Activated T-cell treated with anti-CD3 and anti-CD28 coated beads, Interleukin-2, amount 50 U/mL, for 72 hours (primary cell): ENCODE measurements at places on chromosomes 2 and 18.

DNA sequence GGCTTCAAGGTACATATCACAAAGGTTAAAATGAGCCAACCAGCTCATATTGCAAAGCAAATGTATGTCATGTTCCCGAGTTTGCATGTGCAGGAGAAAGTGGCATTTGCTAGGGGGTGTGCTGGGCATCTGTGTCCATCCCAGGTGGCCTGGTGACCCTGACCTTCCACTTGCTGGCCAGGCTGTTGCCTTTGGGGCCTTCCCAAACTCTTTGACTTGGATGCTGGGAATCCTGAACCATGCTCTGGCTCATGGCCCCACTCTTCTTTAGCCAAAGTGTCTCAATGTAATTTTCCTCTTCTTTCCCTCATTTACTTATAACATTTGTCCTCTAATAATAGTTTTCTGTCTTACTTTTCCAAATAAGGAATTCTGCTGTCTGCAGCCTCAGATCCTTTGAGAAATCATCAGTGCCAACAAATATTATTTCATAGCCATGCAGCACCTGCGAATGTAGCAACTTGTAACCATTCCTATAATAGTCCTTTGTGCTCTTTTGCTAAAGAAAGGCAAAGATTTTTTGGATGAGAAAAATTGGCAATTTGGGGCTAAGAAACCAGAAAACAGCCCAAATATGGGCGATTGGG is 64.2 kb downstream of the MTCL1 start:
- no peak for DNase-seq

GRCh38 chr2:104487366-104487765 is 366.5 kb upstream of the POU3F3 start:
- no peak for DNase-seq

- no peak for DNase-seq
These were observed 34.3 kb upstream of the SNORC start for GRCh38 chr2:232835687-232836208.

DNA sequence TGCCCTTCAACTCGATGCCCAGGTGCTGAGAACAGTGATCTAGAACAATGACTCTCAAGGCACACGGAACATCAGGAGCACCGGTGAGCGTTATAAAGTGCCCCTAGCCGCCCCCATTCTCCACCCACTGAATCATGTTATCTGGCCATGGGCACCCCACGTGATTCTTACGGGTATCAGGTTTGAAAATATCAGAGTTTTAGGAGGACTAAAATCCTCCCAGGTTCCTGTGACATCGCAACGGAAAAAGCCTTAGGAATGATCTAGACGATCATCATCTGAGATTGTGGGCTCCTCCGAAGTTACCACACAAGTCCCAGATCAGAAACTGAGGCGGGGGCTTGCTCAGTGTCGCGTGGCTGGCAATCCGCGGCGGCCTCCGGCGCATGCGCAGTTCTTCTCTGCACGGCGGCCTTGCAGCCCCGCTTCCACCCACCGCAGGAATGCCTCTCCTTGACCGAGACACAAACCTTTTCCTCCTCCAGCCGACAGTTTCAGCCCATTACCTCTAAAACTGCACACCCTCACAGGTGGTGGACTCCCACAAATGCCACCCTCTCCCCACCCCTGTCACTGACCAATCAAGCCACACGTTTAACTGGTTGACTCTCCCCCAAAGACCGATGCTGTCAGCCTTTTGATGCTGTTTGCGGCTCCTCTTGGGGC is 5.8 kb upstream of the MRPL33 start:
- peak; percentile 61 for DNase-seq

DNA sequence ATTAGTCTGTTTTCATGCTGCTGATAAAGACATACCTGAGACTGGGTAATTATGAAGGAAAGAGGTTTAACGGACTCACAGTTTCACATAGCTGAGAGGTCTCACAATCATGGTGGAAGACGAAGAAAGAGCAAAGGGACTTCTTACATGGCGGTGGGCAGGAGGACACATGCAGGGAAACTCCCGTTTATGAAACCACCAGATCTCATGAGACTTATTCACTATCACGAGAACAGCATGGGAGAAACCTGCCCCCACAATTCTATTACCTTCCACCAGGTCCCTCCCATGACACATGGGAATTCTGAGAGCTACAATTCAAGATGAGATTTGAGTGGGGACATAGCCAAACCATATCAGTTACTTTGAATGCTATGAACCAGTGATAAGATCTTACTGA is 44.1 kb downstream of the SCTR start:
- DNase-seq, result no peak

DNA sequence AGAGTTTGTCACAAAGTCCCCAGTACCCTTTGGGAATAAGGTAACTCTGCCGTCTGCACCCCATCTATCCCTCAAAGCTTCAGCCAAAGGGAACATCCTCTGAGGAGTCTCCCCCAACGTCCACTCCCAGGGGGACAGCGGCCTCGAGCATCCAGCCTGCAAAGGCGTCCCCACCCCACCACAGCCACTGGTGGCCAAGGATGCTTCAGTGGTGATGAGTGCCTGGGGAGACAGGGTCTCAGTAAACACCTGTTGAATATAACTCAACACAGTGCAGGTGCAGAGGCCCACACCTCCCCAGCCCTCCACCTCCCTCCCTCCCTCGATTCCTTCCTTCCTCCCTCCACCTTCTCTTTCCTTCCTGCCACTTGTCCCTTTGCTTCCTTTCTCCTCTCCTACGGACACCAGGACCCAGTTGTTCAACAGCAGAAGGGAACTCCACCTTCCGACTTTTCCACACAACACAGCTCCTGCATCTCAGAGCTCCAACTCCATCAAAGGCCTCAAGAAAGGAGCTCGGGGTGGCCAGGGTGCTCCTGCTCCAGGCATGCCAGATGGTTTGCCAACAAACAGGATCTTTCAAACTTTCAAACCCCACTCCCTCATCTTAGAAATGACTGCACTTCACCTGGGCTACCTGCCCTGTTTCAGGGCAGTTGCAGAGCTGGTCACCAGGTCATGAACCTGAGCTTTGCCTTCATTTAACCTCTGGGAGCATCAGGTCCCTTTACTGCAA is 87.8 kb upstream of the SNTG2 start:
- DNase-seq, result no peak

DNA sequence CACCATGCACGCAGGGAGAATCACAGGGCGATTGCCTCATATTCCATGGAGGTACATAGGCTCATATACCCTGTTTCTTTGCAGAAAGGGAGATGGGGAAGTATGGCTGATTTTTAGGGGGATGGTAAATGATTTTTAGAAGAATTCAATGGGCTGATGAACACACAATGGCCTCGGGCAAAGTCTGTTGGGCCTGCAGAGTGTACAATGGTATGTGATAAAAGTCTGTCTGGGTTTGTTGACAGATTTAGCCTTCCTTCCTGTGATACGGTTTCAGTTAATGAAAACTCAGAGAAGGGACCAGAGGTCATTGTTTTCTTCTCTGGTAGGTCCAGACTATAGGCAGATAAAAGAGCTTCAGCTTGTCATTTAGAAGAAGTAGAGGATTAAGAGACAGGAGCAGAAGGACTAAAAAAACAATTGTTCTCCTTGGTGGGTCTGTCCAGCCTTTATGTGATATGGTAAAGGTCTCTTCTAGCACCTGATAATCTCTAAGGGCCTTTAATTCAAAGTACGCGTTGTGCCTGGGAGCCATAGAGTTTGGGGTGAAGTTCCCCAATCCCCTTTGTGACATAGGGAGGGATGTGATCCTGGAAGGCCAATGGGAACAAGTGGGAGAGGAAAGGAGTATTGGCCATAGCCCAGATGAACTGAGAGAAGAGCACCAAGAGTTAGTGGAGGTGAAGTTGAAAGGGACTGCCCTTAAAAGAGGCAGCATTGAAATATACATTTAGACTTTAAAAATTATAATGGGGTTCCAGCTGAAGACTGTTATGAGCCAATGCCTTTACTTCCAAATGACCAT is 107.5 kb upstream of the SERPINE2 start:
- DNase-seq, result no peak

DNA sequence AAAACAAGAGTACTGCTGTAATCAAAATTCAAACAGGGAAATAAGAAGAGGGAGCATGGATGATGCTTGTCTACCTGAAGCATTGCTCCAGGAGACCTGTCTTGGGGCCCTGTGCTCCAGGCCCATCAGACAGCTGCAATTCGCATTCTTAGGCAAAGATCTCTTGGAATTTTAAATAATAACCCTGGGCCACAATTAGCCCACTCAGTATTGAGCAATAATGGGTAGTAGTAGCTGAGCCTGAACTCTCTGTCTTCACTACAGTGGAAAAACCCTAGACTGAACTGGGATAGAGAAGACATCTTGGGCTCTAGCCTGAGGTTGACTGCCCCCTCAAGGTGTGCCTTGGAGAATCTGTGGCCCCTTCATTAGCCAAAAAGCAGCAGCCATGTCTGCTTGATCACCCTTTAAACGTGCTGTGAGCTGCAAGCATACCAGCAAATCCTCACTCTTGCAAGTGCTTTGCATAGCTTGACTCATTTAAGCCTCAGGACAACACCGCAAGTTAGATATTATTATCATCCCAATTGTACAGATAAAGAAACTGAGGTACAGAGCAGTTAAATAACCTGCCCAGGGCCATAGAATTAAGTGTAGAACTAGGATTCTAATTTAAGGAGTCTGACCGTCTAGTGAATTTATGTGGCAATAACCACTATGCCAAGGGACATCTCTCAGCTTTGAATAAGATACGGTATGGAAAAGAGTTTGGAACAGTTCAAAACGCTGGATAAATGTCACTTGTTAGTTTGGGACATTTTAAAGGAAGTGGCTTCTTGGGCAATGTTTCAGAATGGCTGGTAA is 69.0 kb downstream of the DDX1 start:
- DNase-seq, result no peak

DNA sequence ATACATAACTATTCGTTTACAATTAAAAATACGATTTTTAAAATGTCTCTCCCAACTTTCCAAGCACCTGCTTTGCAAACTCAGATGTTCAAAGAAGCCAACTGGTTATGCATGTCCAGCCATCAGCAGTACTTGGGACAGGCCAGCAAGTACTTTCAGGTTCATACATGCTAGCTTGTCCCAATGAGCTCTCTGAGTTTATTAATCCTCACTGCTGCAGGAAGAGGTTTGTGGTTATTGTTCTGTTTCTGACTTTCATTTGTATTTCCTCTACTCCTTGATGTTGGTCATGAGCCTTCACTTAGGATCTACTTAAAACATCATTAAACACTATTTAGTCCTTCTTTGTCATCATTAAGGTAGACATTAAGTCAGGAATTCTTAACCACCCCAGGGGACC is 374.1 kb downstream of the LRATD1 start:
- DNase-seq, result no peak

GRCh38 chr2:20164061-20164733 is 60.7 kb downstream of the SDC1 start:
- no peak for DNase-seq

DNA sequence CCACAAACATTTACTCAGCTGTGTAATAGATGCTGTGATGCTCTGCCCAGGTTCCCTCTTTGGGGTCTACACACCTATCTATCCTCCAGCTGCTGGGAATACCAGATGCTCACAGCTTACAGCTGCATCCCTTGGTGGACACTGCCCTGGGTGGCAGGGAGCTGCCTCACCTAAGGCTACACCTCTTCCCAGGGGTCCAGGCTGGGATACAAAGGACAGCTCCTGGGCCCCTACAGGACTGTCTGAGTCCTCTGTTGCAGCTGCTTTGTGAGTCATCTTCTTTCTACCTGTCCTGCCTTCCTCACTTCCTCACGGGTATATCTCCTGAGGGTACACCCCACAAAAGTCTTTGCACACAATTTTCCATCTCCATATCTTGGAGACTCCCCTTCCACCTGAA is 27.6 kb downstream of the THNSL2 start:
- DNase-seq, result no peak

DNA sequence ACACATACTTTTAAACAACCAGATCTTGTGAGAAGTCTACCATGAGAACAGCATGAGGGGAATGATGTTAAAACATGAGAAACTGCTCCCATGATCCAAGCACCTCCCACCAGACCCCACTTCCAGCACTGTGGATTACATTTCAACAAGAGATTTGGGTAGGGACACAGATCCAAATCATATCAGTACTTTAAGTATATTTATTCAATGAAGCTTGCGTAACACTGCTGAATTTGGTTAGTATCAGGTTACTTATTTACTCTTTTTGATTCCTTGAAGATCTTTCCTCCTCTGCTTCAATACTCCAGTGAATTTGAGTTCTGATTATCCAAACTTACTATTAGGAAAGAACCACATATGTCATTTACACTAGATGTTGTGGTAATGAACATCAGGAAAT is 418.6 kb downstream of the PIK3C3 start:
- DNase-seq, result no peak

DNA sequence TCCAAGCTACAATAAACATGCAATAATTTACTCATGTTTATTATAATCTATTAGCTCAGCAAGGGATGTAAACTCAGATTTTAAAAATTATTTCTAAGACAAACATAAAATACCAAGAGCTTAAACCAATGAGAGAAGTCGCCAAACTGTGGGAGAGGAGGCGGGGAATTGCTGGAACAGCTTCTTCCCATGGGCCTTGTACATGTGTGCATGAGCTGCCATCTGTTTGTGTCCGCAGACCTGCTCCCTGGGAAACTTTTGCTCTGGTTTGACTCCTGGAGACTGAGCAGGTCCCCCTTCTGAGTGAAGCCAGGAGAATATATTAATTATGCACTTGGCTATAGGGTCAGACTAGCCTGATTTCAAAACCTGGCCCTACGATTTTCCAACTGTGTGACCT is 655.9 kb upstream of the SOX11 start:
- DNase-seq, result no peak

- no peak for DNase-seq
These were observed 1.7 kb upstream of the EML4 start for GRCh38 chr2:42167458-42167857.

GRCh38 chr18:44536046-44536445 is 144.6 kb upstream of the SETBP1 start:
- DNase-seq, result no peak

DNA sequence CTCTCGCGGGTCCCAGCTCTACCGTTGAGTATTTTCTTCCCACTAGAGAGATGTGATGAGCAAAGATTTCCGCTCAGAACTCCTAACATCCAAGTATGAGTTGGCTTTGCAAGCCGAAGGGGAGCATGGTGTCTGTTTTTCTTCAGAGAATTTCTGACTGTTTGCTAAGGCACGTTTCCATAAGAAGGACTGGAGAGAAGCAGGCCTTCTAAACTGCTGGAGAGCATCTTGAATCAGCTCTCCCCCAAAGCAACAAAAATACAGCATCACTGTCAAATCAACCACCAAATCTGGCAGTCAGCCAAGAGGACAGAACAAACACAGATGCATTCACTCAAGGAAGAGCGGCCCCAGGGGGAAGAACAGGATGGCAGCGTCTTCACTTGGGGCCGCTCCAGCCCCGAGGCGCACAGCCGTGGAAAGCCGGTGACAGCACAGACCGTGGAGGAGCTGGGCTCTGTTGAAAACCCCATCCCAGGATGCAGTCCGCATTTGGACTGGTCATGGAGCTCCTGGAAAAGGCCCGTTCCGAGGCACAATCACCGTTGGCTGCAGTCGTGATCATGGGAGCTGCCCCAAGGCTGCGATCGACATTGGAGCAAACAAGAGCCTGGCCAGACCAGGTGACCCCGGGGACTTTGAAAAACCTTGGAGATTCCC is 101.4 kb downstream of the NFATC1 start:
- DNase-seq, result no peak
